Hematopoietic multipotent progenitor cell treated with erythropoietin and hydrocortisone succinate and interleukin-3 and kit ligand, for 15 days (in vitro differentiated cells): ENCODE measurements at places on chromosomes 16 and 17.

DNA sequence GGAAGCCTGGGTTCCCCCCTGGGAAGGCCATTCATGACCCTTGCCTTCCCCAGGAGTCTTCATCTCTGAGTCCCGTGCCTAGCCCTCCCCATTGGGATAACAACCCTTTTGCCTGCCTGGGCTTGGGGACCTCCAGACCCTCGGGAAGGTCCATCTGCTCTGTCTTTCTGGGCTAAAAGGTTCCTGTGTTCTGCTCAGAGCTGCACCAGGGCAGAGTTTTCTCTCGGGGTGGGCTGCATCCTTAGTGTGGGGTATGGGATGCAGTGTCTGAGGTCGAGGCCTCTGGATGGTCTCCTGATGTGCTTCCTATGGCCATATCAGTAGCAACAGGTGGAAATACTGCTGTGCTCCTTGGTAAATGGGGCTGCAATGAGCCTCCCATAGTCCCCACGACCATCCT is 22.9 kb upstream of the PLLP start:
- DNase-seq = no peak

GRCh38 chr17:42112552-42113176 is at the start of gene DHX58:
DHX58 (minus strand) TSS chr17:42112714; CDS start chr17:42111892, 822 bp downstream.
- peak; percentile 80 for DNase-seq

- DNase-seq = no peak
Measured at GRCh38 chr17:32111141-32111771, 31.0 kb upstream of the RHOT1 start.

GRCh38 chr17:45818699-45819098 is 26.0 kb upstream of the SPPL2C start:
- DNase-seq = no peak

DNA sequence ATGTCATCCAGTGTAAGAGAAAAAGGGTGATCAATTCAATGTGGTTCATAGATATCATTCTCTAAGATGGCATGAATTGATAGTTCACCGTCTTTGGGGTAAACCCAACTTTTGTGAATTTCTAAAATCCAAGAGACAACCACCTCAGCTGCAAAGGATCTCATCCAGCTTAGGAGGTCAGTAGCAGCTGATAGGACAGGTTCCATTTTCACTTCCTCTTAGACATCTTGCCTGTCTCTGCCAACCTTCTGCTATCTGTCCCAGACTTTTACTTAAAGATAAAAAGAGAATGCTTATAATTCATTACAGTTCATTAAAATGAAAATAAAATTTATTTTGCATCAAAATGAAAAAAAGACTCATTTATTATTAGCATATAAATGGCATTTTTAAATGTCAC is 468.2 kb downstream of the XYLT1 start:
- no peak for DNase-seq

- DNase-seq = no peak
Measured at GRCh38 chr17:57868910-57869616, 19.2 kb upstream of the MRPS23 start.

- DNase-seq = no peak
Measured at GRCh38 chr17:859824-860195, 77.7 kb downstream of the MRM3 start.

GRCh38 chr16:67726106-67727034 is 7.3 kb upstream of the GFOD2 start:
- no peak for DNase-seq

GRCh38 chr16:10693889-10694288 is 841 bp downstream of the TEKT5 start:
- DNase-seq = no peak

DNA sequence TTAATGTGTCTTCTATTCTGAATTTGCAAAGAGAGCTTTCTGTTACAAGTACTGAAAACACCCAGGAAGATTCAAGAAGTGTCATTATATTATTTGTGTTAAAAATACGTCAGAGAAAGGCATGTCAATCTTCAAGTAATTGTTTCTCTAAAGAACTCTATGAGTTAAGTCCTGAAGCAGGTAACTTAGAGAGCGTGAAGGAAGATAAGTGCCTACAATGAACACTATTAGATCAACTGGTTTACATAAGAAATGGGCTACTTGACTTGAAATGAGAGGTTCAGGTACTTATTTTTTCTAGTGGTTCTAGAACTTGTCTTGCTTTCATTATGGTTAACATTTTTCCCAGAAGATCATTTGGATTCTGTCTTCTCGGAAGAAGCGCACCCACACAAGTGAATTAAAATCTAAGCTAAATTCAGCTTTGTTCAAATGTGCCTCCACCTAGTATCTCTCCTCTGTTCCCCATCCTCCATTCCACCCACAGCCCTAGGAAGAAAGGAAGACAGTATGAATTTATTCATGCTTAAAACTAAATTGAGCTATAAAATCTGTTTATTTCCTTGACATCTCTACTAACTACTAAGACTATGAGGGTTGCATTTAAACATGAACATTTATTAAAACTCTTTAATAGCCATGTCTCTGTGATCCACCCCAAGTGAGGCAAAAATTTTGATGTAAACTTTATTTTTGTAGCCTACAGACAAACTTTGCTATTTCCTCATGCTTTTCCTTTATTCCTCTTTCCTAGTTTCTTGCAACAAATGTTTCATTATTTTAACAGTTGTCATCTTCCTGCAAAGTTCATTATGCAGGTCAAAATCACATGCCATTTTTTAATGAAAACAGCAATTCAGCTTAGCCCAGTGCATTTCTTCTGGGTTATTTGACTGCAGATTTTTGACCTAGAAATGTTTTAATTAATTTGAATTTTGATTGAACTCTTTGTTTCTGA is 206.8 kb downstream of the KCNJ2 start:
- DNase-seq = no peak

GRCh38 chr16:50538411-50539052 is 9.7 kb upstream of the NKD1 start:
- DNase-seq = no peak

DNA sequence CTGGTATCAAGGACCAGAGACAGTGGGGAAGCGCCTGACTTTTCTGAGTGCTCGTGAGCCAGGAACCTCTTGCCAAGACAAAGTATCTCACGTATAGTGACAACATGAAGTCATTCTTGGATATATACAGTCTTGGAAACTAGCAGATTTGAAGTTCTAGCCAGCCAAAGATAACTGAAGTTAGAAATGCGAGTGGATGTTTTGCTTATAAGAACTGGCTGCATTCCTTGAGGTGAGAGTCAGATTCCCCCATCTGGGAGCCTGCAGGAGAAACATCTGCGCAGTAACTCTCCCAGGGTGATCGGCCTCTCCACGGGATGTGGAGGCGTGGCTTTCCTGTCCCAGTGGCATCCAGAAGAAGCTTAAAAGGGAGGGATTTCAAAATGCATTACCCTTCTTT is 89.8 kb downstream of the SHISA6 start:
- DNase-seq = no peak

DNA sequence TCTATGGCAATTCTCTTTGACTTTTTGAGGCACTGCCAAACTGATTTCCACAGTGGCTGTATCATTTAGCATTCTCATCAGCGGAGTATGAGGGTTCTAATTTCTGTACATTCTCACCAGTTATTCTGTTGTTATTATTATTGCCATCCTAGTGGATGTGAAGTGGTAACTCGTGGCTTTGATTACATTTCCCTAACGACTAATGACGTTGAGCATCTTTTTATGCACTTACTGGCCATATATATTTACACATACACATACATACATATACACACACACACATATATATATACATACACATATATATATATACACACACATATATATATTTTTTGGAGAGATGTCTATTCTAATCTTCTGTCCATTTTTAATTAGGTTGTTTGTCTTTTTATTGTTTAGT is 3.7 kb upstream of the MLYCD start:
- DNase-seq = no peak

- no peak for DNase-seq
Measured at GRCh38 chr16:57240851-57241250, 4.2 kb upstream of the ARL2BP start.

DNA sequence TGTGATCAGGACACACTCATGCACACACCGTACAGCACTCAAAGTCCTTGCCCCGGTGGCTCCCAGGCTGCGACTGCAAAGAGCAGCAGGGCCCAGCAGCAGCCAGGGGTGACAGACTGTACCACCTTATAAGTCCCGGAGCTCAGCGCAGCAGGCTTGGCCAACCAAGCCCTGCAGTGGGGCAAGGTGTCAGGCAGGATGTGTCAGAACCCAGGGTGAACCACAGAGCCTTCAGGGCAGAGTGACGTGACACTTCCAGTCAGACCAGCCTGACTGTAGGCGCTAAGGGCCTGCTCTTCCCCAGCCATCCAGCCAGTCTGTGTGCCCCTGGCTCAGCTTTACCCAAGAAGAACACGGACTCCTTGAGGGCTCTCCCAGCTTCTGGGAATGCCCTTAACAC is 204.1 kb downstream of the COPRS start:
- DNase-seq = no peak

- no peak for DNase-seq
Measured at GRCh38 chr17:29857823-29858222, 72.2 kb downstream of the SSH2 start.

- DNase-seq = no peak
Measured at GRCh38 chr17:489758-490329, 137.2 kb upstream of the RPH3AL start.

DNA sequence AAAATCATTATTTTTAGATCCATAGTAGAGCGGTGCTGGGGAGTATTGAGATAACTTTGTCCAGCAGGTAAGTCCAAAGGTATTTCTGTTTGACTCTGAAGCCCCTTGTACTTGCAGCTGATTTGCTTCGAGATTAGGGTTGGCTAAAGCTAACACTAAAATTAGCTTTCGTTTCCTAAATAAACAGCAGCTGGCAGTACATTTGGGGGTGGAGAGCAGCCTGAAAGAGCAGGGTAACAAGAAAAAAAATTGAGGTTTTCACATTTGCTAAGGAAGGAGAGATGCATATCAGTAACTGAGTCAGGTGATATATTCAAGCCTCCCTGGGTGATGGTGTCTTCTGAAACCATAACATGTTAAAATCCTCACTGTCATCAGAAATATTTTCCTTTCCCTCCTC is 37.4 kb upstream of the TMC5 start:
- DNase-seq = no peak

DNA sequence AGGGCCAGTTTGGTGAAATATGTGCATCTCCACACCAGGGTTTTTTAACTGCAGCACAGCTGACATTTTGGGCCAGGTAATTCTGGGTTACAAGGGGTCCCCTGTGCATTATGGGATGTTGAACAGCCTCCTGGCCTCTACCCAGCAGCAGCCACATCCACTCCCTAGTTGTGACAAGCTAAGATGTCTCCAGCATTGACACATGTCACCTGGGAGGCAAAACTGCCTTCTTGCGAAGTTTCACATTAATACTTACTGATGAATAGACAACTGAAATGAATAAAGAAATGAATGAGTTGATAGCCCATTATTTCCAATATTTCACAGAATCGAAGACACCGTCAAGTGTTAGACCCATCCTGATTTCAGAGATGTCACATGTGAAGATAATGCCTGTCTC is 383.7 kb downstream of the CPPED1 start:
- DNase-seq = no peak

DNA sequence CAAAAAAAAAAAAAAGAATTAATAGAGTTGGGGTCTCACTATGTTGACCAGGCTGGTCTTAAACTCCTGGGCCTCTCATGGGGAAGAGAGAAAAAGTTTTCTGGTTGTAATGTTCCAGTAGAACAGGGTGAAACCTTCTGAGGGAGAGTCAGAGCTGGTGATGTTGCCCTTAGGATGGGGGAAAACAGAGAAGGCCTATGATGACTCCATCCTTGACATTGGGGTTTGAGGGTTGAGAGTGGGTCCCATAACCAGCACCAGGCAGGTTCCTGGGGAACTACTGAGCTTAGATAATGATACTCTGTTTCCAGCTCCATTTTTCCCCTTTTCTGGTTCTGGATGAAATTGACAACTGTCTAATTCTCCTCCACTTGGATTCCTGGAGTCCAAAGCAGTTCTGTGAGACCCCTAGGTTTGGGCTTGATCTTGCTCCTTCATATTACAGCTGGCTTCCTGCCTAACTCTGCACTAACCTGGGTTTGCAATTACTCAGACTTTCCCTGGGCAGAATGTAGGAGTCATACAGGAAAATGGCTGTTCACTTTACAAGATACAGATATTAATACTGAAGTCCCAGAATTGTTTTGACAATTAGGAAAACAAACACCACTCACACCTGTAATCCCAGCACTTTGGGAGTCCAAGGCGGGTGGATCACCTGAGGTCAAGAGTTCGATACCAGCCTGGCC is 62.8 kb upstream of the B4GALNT2 start:
- no peak for DNase-seq

GRCh38 chr16:35210681-35211433 is 1751.4 kb downstream of the TP53TG3F start:
- no peak for DNase-seq

DNA sequence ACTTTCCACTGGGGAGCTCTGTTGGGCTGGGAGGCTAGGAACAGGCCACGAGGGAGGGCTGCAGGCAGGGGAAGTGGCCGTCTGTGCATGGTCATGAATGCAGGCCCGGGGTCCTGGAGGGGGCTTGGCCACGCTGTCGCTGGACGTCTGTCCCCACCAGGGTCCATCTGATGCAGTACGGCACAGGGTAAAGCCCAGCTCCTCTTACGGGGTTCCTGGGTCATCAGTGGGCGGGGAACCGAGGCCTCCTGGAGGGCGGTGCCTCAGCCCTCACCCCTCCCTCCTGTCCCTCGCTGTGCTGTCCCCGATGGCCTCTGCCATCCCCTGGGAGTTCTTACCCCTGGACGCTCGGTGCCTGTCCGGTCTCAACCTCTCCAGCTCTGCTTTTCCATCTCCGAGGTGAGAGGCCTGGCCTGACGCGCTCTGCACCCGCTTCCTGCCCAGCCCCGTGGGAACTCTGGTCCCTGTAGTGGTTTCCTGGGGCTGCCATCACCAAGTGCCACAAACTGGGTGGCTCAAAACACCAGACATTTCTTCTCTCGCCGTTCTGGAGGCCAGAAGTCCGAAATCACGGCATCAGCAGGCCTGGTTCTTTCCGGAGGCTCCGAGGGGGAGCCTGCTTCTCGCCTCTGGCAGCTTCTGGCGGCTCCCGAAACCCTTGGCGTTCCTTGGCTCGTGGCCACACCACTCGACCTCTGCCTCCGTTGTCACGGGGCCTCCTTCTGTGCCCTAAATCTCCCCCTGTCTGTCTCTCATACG is 182.8 kb downstream of the SEC14L1 start:
- DNase-seq = no peak

DNA sequence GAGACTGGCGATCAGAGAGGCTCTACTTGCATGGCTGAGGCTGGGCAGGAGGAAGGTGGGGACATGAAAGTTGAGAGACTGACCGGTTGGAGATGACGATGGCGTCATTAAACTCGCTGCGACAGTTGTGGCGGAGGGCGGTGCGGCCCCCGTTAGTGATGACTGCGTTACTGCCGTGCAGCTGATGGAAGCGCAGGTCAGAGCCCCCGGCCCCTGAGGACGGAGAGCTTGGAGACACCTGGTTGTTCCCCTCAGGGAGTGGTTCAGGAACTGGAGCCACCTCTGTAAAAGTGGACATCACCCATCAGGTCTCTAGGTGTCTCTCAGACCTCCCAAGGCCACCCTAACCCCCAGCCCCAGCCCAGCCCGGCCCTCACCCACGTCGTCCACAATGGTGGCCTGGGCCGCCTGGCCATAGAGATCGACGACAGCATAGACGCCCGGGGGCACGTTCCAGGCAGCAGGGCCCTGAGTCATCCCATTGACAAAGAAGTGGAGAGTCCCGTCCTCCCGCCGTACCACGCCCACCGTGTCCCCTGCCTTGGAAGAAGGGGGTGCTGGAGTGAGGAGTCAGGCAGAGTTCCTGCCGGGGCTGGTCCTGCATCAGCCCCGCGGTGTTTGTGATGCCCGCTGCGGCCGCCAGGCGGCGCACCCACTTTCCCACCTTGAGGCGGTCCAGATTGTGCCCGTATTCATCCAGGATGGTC is 5.3 kb downstream of the NEURL4 start:
- peak; percentile 66 for DNase-seq

GRCh38 chr17:77504652-77505155 is 363.9 kb downstream of the SEC14L1 start:
- DNase-seq = no peak

GRCh38 chr16:87652386-87652785 is 50.1 kb downstream of the JPH3 start:
- DNase-seq = no peak
